Urothelium cell line (cell line): ENCODE measurements at places on chromosomes 2 and 18.

GRCh38 chr18:50569930-50570329 is 10.0 kb downstream of the MAPK4 start:
- DNase-seq: no peak

GRCh38 chr18:5628512-5629255 is 84.9 kb upstream of the EPB41L3 start:
- DNase-seq: peak; percentile 54

DNA sequence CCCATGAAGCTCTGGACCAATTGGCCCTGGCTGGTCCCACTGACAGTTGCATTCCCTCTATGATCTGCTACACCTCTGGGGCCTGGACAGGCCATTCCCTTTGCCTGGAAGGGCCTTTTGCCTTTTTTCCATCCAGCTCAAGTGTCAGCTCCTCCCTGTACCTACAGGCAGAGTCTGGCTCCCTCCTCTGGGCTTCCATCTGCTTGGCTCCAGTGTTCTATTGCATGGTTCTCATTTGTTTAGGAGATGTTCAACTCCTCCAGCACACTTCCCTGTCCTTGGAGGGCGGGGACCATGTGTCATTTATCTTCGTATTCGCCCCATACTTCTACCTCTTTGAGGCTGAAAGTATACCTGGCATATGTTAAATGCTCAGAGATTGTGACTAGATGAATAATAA is 61.1 kb downstream of the PRKCE start:
- no peak for DNase-seq

- no peak for DNase-seq
These were observed 254.6 kb upstream of the SPRED2 start for GRCh38 chr2:65686928-65687521.

- DNase-seq: no peak
These were observed 11.3 kb upstream of the COPS8 start for GRCh38 chr2:237074211-237074993.

DNA sequence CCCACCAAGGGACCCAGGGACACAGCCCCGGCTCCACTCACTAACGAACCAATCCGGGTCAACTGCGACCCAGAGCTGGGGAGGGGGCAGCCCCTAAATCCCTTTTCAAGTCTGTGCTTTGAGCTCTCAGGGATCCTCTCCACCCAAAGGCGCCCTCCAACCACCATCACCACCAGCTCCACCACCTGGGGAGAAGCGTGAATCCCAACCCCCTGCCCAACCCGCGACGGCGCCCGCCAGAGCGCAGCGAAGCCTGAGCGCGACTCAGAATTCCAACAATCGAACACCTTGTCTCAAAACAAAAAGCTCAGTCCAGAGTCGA is 497 bp downstream of the DSC3 start:
- no peak for DNase-seq

DNA sequence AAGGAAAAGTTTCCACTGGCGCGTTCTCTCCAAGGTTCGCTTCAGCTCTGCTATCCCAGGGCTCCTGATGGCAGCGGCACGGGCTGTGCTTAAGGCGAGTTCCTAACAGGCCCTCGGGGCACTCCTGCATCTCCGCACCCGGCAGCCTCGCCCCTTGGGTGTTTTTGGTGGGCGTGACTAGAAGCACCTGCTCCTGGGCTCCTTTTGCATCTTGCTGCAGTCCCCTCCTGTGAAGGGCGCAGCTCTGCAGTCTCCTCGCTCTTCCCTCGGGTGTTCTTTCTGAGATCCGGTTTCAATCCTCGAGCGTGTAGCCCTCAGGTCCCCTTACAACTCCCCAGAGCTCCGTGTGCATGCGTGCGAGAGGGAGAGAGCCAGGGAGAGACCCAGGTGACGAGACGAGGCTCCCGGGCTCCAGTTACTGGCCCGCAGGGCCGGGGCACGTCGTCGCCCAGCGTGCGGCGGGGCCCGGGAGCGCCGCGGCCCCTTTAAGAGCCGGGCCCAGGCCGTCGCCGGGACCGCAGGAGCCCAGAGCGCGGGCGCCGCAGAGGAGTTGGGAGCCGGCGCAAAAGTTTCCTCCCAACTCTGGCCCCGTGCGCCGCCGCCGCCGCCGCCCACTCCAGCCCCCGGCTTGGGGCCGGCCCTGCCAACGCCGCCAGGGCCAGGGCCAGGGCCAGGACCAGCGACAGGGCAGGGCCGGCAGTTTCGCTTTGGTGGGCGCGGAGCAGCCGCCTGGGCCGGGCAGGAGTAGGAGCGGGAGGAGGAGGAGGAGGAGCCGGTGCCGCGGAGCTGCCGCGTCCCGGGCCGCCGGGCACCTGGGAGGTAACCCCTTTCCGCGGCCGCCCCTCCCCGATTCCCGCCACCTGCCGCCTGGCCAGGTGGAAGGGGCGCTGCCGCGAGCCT is at the start of gene PARD3B:
PARD3B (plus strand) TSS at position 515 of the 900 bp plus-strand sequence. CDS start 525 bp downstream, outside the sequence.
- DNase-seq: peak; percentile 78
